Activated CD4-positive, alpha-beta T cell treated with anti-CD3 and anti-CD28 coated beads, Interleukin-2, amount 50 U/mL, for 24 hours (primary cell): ENCODE measurements at places on chromosomes 7 and 10.
A peak's percentile ranks its signal among the peaks of the same experiment; 100 is the strongest.

- DNase-seq: no peak
These were observed 4.2 kb downstream of the NUB1 start for GRCh38 chr7:151345576-151346469.

DNA sequence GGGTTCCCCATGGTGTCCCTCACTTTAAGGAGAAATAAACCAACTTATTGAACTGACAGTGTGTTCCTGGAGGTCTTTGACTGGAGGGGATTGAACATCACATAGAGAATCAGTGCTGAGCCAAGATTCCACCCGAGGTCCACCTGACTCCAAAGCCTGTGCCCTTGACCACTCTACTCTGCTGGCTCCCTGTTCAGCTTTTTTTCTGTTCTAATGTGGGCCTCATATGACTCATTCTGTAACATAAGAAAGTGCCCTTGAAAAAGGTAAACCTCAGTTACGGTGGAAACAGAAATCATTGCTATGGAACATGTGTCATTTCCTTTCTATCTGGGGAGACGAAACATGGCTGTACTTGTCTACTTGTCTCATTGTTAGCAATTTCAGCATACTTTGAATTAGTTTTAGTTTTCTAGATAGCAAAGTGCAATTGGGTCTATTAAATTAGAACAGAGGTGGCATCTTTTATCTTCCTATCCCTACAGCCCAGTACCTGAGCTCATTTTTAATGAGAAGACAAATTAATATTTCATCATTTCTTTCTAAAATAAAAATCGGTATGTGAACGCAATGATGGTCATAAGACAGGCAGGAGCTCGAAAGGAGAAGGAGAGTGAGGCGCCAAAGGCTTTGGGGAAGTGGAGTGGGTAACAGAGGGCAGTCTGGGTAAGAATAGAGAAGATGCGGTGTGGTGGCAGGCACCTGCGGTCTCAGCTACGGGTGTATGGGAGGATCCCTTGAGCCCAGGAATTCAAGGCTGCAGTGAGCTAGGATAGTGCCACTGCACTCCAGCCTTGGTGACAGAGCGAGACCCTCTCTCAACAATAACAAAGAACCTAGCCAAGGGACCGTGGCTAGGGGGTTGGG, 1.5 kb downstream of the GSDME start:
- DNase-seq: peak; percentile 20

DNA sequence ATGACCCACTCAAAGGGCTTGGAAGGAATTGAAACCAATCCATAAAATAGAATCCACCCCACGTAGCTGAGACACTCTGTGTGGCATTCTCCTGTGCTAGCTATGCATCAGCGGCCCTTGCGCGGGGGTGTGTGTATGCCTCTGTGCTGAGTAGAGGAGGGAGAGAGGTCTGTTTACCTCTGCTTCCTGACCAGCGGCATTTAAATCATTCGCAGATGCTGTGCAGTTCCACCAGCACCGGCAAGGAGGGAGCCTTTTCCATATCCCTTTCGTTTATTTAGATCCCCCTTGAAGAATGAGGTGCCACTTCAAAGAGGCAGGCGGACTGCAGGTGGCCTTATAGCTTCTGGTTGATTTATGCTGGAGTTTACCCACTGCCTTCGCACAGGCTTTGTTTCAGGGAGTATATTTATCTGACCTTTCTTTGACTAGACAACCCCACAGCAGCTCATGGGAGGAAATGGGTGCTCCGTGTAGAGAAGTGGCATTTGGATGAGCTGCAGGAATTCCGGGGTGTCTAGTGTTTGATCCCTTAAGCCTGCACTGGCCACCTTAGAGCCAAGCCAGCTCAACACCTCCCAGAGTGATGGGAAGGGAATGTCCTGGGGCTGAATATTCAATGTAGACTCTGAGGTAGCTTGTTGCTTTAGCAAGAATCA, 11.4 kb downstream of the C10orf53 start:
- no peak for DNase-seq

- no peak for DNase-seq
These were observed 78.6 kb upstream of the DYNC1I1 start for GRCh38 chr7:95693551-95694333.

DNA sequence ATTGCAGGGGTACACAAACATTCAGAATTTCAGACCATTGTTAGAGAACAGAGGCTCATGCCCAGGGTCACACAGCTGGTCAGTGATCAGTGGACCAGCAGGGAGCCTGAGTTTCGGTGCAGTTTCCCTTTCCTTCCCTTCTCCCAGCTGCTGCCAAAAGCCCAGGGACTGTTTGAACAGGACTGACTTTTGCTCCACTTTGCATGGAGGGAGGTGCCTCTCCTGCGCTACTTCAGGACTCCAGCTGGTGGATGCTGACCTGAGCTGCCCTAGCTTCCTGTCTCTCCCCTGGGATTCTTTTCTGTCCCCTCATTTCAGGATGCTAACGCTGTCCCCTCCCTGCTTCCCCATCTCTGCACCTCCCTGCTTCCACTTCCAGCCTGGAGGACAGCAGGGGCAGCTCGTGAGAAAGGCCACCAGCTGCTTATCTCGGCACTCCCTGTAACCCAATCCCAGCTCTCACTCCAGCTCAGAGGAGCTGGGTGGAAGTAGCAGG, 14.5 kb downstream of the SH2D4B start:
- DNase-seq: no peak

DNA sequence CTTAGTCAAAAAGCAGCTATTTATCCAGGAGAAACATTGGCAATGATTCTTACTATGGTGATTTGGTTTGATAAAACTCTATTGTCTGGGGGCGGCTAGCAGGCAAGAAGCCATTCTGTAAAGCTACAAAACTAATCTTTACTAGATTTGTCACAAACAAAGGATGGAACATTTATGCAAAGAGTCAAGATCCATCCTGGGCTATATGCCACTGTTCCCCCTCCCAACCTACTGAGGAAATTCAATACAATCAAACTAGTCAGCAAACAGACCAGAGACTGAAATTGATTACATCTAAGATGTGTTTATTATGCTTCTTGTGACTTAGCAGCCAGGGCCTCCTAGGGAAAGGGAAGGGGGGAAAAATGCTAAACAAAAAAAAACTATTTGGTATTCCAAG, 397.6 kb downstream of the GPAM start:
- DNase-seq: no peak

DNA sequence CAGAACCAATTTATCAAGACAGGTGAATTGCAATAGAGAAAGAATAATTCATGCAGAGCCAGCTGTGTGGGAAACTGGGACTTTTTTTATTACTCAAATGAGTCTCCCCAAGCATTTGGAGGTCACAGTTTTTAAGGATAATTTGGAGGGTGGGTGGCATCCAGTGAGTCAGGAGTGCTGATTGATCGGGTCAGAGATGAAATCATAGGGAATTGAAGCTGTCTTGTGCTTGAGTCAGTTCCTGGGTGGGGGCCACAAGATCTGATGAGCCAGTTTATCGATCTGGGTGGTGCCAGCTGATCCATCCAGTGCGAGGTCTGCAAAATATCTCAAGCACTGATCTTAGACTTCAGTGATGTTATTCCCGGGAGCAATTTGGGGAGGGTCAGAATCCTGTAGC, 9.9 kb upstream of the MYO1G start:
- DNase-seq: no peak

DNA sequence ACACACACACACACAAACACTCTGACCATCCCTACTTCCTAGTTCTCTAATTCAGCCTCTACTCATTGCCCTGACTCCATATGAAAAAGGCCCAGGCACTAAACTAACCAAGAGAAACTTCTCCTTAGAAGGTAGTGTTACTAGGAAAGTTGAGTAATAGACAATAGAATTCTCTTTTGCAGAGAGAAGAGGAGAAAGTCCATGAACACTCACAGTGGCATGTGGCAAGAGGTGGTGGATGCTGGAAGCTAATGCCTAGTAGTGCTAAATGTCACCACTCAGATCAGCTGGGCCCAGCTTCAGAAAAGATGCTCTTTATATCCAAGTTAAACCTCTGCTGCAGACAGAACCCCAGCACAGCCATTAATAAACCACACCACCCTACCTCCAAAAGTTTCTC, 58.2 kb downstream of the SORBS1 start:
- DNase-seq: no peak

- no peak for DNase-seq
These were observed 72.2 kb downstream of the ZNF783 start for GRCh38 chr7:149334219-149334618.

- no peak for DNase-seq
These were observed 157.2 kb downstream of the CHRM2 start for GRCh38 chr7:137025469-137026175.

DNA sequence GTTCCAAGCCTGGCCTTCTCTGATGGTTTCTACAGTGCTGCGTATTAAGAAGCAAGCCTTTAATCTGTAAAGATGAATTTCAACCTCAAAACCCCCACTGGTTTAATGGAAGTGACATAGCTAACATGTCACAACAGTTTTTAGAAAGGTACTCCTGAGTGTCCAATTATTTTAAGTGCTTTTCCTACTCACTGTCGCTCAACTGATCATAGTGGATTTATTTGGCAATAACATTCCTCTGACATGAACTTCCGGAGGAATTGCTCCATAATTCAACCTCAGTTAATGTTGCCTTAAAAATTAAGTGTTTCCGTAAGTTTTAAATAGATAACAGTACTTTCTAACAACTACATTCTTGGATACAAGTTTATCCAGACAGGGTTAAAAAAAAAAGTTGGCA, 57.5 kb downstream of the AGMO start:
- DNase-seq: no peak

- no peak for DNase-seq
These were observed 216.3 kb upstream of the NRP1 start for GRCh38 chr10:33550811-33551210.

DNA sequence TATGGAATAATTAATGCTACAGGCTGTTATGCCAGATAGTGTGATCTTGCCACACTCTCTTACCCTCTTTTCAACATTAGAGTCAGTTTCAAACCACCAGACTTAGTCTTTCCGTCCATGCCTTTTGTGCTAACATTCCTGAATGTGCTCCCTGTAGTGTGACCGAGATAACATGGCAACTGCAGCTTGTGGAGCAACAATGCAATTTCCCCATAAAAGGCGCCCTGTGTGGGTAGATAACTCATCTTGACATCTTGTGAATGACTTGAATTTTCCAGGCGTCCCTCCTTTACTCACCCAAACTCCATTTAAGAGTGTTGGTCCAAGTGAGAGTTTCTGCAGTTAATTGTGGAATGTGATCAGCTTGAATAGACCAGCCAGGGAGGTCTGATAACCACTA, 99.6 kb downstream of the DNAH11 start:
- DNase-seq: no peak

DNA sequence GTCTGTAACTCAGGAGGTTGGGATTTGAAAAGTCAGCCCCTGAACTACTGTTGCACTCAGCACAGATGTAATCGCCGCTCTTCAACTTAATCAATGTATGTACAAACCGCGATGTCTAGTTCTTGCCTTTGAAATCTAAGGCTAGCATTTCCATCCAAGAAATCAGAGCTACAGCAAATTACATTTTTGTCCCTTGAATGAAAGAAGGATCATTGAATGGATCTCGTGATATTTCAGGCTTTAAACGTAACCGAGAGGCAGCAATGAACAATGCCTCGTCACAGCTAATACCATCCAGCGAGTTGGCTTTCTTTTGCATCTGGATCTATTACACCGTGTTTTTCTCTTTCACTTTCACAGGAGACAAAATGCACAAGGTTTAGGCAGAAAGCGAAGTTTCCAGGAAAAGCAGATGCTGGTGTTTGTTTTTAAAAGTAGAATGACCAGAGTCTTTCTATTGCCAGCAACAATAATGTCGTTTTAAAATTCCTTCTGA, 5.5 kb downstream of the SKIDA1 start:
- DNase-seq: no peak

DNA sequence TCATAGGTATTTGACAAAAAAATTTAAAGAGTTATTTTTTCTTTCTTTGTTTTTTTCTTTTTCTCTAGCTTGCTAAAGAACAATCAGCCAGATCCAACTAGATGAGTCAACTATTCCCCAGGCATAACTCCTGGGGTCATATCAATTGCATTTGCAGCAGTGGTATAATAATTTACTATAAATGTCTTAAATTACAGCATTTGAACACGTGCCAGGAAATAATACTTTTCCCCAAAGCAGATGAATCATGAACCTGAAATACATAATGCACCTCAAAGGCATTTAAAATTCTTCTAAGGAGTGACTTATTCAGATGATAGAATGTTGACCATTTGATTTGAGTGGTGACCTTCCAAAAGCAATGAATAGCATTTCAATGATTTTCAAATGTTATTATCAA, 190.1 kb downstream of the LRRTM3 start:
- DNase-seq: no peak

- no peak for DNase-seq
These were observed 195.1 kb downstream of the CCDC3 start for GRCh38 chr10:12806228-12807095.

GRCh38 chr7:20447021-20447650, 116.4 kb downstream of the ITGB8 start:
- DNase-seq: no peak

DNA sequence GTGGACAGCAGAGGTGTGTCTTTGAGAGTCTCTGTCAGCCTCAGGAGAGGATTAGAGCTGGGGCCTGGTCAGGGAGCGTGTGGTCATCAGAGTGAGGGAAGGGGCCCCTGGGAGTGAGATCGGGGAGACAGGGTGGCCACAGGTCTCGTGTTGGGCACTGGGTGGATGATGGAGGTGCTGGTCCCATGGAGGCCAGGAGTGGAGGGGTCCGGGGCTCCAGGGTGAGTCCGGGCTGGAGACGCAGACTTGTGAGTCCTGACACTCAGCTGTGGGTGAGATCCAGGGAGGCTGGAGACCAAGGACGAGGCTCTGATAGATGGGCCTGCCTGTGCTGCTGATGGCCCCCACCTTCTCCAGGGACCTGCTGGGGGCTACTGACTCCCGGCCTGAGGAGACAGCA, 88.6 kb downstream of the DYNC2I1 start:
- DNase-seq: no peak

DNA sequence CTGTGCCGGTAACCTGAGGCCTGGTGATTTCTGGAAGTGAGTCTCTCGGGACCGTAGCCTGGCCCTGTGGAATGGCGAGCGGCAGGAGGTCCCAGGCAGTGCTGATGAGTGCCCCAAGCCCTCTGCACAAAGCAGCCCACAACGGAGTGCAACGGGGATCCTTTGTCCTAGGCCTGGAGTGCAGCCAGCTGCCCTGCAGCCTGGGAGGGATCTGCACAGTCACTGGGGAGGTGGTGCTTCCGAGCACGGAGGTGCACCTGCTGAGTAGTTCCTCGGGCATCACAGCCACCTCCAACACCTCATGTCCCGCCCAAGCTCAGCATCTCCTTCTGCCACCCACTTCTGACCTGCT, 162.8 kb upstream of the ZMIZ1 start:
- DNase-seq: no peak
